Renal cortical epithelial cell (primary cell): ENCODE measurements at places on chromosomes 7 and 10.

DNA sequence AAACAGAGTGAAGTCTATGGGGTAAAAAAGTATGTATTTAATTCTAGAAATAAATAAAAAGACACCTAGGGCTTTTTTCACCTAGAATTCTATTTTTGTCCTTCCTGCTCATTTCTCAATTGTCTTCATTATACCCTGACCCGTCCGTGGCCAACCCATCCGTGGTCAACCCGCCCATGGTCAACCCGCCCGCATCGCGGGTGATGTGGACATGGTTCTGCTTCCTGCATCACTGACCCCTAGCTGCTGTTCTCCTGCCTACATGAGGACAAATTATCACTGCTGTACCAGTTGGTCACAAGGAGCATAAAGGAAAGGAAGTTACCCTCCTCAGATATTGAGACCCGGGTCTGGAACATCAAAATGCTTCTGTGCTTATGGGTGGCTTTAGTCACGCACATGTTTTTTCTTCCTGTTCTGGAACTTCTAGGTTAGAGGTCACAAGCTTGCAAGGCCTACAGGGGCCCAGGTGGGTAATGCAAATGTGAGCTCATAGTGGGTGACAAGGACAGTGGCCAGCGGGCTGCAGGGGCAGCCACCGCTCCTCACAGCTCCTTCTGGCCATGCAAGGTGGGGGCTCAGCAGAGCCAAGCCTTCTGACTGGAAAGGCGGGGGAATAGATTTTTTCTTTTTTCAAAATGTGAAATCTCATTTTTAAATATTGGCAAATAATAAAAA, 15.5 kb downstream of the CAMK2G start:
- no peak for DNase-seq

- no peak for DNase-seq
Measured at GRCh38 chr10:78259391-78259790, 225.7 kb downstream of the RPS24 start.

GRCh38 chr7:141178486-141179135, 104.7 kb downstream of the TMEM178B start:
- DNase-seq: no peak

- DNase-seq: peak; percentile 22
Measured at GRCh38 chr10:96740579-96741281, 20.4 kb upstream of the PIK3AP1 start.

GRCh38 chr10:51269821-51270220, 195.5 kb downstream of the PRKG1 start:
- peak; percentile 61 for DNase-seq

DNA sequence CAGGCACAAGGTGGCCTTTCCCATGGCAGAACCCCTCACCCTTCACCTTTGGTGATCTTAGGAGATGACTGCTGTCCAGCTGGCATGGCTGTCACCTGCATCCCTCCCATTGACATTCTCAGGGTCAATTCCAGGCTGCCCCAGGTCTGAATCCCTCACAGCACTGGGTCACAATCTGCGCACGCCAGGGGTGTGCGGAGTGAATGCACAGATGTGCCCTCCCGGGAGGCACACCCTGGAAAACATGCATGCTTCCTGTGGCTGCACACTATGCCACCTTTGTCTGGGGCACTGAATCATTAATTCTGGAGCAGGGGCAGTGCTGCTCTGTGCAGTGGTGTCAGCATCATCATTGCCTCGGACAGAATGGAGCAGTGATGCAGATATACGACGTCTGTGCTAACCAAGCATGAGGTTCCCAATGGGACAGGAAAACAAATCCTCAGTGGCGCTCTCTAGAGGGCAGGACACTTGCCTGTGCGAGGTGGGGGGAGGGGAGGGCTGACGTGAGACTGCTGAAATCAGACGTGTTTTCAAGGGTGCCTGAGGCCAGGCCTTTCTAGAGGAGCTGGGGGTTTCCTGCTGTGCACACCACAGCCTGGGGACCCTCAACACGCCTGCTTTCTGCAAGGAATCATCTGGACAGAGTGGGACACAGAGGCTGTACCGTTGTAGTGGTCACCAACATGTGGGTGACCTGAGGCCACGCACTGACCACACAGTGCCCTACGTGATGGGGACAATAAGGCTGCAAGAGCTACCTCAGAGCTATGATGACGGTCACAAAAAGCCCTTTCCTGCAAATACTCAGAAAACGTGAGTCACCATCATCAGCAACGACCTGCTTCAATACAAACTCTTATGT, 77.9 kb downstream of the HIPK2 start:
- DNase-seq: no peak

GRCh38 chr7:133320891-133321290, 68.0 kb downstream of the EXOC4 start:
- no peak for DNase-seq

DNA sequence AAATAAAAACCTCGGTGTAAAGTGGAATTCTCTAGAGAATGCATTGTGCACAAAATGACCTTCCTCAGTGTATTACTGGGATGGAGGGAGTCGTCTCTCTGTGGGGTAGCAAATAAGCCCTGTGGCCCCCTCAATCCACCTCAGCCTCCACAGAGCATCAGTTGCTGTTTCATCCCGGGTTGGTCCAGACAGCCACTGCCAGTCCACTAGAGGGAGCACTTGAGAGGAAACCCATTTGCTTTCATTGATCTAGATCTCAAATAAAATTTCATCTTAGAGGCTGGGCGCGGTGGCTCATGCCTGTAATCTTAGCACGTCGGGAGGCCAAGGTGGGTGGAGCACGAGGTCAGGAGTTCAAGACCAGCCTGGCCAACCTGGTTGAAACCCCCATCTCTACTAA, 1128.7 kb downstream of the CNTNAP2 start:
- peak; percentile 1 for DNase-seq

GRCh38 chr10:102814873-102815661, 22.1 kb downstream of the CYP17A1 start:
- DNase-seq: peak; percentile 21

- no peak for DNase-seq
Measured at GRCh38 chr7:42236266-42236975, 588 bp downstream of the GLI3 start.

DNA sequence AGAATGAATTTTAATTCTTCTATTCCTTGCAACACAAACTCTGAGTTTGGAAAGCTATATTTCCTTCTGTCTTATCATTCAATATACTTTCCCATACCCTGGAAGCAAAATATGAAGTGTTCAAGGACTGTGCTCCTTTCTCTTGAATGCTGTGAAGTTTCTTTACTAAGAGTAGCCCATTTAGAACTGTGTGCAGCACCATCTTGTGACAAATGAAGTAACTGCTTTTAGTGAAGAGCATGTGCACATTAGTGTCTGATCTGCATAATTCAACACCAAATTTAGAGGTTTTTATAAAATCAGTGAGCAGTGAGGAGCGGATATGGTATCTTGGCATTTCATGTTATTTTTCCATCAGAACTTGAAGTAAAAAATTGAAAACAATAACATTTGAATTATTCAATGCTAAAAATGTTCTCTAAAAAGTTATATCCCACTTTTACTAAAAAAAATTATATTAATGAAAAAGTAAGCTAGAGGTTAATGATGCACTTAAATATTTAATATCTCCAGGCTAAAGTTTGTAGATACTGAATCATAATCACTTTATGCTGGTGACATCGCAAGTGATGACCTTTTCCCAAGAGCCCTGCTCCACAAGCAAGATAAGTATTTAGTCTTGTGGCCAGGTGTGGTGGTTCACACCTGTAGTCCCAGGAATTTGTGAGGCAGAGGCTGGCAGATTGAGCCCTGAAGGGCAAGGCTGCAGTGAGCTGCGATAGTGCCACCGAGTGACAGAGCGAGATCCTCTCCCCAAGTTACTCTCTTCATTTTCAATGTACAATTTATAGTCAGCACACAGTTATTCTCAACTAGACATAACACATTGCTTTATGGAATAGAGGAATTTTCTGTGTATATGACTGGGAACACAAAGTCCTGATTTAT, 108.8 kb upstream of the PCLO start:
- peak; percentile 69 for DNase-seq

- DNase-seq: peak; percentile 73
Measured at GRCh38 chr10:47438857-47439474, 44.9 kb downstream of the ANXA8 start.

- DNase-seq: peak; percentile 23
Measured at GRCh38 chr7:434891-435629, 84.6 kb downstream of the PDGFA start.

- DNase-seq: no peak
Measured at GRCh38 chr7:95327356-95327755, 3.0 kb upstream of the PON1 start.

DNA sequence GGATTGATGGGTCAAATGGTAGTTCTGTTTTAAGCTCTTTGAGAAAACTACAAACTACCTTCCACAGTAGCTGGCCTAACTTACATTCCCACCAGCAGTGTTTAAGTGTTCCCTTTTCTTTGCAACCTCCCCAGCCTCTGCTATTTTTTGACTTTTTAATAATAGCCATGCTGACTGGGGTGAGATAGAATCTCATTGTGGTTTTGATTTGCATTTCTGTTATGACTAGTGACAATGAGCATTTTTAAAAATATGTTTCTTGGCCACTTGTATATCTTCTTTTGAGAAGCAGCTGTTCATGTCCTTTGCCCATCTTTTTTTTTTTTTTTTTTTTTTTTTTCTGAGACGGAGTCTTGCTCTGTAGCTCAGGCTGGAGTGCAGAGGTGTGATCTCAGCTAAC, 155.2 kb upstream of the BMPER start:
- DNase-seq: no peak

GRCh38 chr7:100640517-100641440, 573 bp downstream of the TFR2 start:
- DNase-seq: no peak

DNA sequence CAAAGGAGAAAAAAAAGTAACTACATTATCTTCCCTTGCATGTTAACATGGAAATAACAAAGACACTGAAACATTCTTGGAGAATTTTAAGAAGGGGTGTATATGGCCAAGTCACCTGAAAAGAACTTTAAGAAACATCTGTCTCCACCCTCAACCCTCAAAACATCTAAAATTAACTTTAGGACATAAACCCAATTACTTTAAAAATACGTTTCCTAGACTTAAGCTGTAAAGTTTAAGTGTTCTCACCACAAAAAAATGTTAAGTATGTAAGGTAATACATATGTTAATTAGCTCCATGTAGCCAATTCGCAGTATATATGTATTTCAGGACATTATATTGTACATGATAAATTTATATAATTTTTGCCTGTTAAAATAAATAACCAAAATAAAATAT, 71.1 kb upstream of the GLCCI1 start:
- DNase-seq: peak; percentile 42

GRCh38 chr7:138207555-138207971, 131.3 kb downstream of the AKR1D1 start:
- no peak for DNase-seq

GRCh38 chr7:123747620-123748141, 1.1 kb downstream of the WASL start:
- peak; percentile 88 for DNase-seq

- DNase-seq: no peak
Measured at GRCh38 chr7:151951672-151952338, 4.4 kb upstream of the GALNTL5 start.

- DNase-seq: peak; percentile 25
Measured at GRCh38 chr7:48366096-48366495, 194.8 kb downstream of the ABCA13 start.

GRCh38 chr10:77051837-77052236, 585.8 kb downstream of the KCNMA1 start:
- no peak for DNase-seq

- DNase-seq: no peak
Measured at GRCh38 chr7:14734839-14735321, 167.7 kb downstream of the DGKB start.

DNA sequence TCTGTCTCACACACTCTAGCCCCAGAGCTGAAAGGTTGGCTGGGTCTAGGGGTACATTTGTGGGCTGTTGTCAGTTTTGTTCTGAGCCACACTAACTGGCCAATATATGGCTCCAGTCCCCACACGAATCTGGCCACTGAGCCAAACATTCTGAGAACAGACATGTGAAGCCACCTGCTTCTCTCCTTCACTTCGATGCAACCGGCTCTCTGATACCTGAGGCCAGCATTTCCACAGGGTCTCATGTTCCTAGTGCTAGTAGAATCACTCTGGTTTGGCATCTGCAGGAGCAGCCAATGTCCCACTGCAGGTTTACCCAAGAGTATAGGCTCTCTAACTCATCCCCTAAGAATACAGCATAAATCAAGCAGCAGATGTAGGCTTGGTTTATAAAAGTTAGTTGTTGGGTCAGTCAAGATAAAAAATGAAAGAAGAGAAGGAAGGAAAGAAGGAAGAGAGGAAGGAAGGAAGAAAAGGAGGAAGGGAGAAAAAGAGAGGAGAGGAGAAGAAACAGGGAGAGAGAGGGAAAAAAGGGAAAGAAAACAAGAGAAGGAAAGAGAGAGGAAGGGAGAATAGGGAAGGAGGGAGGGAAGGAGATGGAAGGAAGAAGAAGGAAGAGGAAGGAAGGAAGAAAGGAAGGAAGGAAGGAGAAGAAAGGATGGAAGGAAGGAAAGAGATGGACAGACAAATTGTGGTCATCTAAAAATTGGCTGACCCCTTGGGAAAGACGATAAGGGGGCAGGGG, 75.1 kb downstream of the STRA8 start:
- DNase-seq: no peak

DNA sequence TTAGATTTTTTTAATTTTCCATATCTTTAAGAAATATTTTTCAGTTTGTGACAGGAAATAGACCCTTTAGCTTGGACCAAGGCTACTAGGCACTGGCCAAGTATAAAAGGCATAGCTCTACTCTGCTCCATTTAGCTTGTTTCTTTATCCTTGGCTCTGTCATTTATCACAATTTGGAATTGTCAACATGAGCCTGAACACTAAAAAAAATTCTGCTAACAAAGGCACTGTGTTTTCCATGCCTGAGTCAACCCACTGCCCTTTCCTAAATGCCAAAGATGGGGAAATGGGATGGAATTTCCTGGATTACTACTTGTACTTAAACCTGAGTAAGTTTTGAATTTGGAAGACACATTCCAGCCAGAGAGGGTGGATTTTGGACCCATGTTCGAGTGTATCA, 128.4 kb downstream of the NSUN6 start:
- DNase-seq: no peak

GRCh38 chr10:84452003-84452402, 123.6 kb downstream of the CCSER2 start:
- no peak for DNase-seq

DNA sequence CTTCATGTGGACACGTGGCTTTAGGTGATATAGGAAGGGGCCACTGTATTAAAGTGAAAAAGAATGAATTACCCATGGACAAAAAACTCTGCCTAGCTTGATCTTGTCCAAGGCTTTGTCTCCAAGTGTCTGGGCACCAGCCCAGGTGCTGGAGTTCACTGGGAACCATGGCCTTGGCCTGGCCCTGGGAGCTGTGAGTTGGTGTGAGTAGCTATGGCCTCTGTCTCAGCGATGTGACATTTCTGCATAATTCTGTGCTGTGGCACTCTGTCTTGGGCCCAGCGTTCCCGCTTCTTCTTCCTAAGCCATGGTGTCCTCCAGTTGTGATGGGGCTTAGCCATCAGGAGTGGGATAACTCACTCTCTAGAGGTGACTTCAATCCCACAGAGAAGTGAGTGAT, 119.0 kb upstream of the PPP2R2D start:
- no peak for DNase-seq

- DNase-seq: no peak
Measured at GRCh38 chr10:43044448-43044921, 32.4 kb upstream of the RET start.

GRCh38 chr7:77209479-77210139, 10.0 kb upstream of the FGL2 start:
- DNase-seq: no peak

GRCh38 chr10:95346715-95347401, 56.1 kb upstream of the PDLIM1 start:
- peak; percentile 53 for DNase-seq

GRCh38 chr7:65907501-65908198, 34.8 kb downstream of the VKORC1L1 start:
- peak; percentile 86 for DNase-seq
